Left lung (tissue), 14 donors: ENCODE measurements at places on chromosomes 12 and 14. TPM values are rescaled to one million over a fixed set of nuclear protein-coding genes. Genes with fewer than 3 reads are reported as not detected.

The TEX52 gene
- not detected for total RNA-seq

The FAR2 gene
- total RNA-seq: 9.6 TPM

The SCNN1A gene
- total RNA-seq: 196 TPM

The NR1H4 gene
- not detected for total RNA-seq

The NEK9 gene
- 77.7 TPM for total RNA-seq

The BBOF1 gene
- total RNA-seq: 2.2 TPM

The RAB15 gene
- total RNA-seq: 36.6 TPM

The SPX gene
- 0.44 TPM for total RNA-seq

The ADAM20 gene
- total RNA-seq: 0.38 TPM

The LALBA gene
- total RNA-seq: not detected

DNA sequence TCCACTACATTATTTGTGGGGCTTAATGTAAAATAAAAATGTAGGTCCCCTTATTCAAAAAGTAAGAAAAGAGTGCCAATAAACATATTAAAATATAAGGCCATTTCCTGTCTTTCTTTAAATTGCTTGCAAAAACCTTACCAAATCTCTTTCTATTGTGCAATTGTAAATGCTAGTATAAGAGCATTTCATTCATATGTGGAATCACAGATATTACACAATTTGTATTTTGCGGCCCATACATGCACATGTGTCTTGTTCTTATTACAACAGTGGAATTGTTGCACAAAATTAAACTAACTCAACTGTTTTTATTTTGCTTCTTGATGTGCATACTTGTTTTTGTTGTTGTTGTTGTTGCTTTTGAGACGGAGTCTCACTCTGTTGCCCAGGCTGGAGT, 20.1 kb upstream of the CRADD start:
- no peak overlapping the region for H3K4me3 ChIP-seq
- H3K27me3 ChIP-seq: no peaks in the 10 kb centered on the region
- DNase-seq: no peak
- H3K36me3 ChIP-seq: no peaks in the 10 kb centered on the region
- H3K27ac ChIP-seq: no peak overlapping the region

- H3K36me3 ChIP-seq: no peaks in the 10 kb centered on the region
- no peak overlapping the region for H3K4me3 ChIP-seq
- DNase-seq: no peak
- no peaks in the 10 kb centered on the region for H3K27me3 ChIP-seq
Observed at GRCh38 chr12:53867216-53868012, 71.2 kb upstream of the HOXC13 start.

DNA sequence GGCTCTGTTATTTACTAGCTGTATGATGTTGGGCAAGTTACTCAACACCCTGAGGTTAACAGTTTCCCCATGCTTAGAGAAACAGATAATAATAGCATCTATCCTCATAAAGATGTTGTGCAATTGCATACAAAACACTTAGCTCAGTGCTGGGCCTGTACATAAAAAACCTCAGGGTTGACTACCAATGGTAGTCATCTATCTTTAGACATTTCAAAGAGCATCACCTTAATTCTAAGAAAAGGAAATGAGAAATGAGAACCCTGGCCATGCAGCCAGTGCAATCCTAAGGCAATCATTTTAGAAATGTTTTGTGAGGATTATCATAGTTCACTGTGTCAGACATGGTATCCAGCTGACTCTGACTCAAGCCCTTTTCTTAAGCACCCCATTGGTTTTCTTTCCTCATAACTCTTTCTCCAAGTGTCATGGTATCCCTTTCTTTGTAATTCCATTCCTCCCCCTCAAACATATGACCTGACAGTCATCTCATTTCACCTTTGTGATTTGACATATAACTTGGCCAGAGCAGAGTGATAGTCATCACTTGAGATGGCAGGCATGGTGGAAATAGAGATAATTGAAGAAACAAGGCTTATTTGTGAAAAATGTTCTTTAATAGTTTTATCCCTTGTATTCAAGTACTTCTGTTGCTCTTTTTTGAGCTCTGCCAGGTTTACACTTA, 29.5 kb upstream of the OSBPL8 start:
- DNase-seq: no peak
- H3K27me3 ChIP-seq: no peaks in the 10 kb centered on the region
- peaks cover 34% of the 10 kb centered on the region for H3K4me1 ChIP-seq
- no peak overlapping the region for H3K4me3 ChIP-seq
- peak overlapping the region; percentile 68 for H3K27ac ChIP-seq

- H3K4me3 ChIP-seq: no peak overlapping the region
- H3K27me3 ChIP-seq: peaks cover 26% of the 10 kb centered on the region
- H3K27ac ChIP-seq: no peak overlapping the region
- H3K4me1 ChIP-seq: peaks cover 17% of the 10 kb centered on the region
- H3K36me3 ChIP-seq: no peaks in the 10 kb centered on the region
Observed at GRCh38 chr14:99681832-99682148, 2.3 kb upstream of the CYP46A1 start.

DNA sequence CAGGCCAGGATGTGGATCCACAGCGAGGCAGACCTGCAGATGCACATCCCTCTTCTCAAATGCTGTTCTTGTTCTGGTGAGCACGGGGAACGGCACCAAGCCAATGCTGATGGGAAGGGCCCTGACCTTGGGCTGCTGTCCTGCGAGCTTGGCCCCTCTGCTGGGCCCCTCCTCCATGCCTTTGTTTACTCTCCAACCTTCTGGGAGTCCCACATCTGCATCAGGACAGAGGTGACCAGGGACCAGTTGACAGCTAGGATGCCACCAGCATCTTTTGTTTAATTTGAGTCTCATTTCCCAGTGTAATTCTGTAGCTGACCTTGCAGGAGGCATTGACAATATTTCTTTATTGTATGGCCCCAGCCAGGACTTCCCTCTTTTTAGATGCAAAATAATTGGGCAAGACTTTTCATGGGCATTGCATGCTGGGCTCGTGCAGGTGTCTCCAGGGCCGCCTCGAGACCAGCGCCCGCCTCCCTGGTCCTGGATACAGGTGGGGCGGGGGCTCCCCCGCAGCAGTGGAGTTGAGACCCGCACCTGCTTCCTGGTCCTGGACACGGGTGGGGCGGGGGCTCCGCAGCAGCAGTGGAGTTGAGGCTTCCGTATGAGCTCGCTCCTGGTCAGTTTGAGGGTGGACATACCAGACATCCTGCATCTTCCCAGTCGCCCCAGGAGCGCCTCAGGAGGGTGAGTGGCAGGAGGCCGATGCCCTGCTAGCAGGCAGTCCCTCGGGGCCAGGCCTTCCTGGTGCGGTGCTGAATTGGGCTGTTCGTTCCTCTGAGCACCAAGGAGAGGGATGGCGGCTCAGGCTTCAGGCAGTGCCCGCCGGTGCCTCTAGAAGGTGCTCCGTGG, 11.4 kb downstream of the PACS2 start:
- peaks cover 6% of the 10 kb centered on the region for H3K4me1 ChIP-seq
- no peaks in the 10 kb centered on the region for H3K36me3 ChIP-seq
- no peaks in the 10 kb centered on the region for H3K27me3 ChIP-seq
- H3K27ac ChIP-seq: no peak overlapping the region
- H3K4me3 ChIP-seq: no peak overlapping the region

DNA sequence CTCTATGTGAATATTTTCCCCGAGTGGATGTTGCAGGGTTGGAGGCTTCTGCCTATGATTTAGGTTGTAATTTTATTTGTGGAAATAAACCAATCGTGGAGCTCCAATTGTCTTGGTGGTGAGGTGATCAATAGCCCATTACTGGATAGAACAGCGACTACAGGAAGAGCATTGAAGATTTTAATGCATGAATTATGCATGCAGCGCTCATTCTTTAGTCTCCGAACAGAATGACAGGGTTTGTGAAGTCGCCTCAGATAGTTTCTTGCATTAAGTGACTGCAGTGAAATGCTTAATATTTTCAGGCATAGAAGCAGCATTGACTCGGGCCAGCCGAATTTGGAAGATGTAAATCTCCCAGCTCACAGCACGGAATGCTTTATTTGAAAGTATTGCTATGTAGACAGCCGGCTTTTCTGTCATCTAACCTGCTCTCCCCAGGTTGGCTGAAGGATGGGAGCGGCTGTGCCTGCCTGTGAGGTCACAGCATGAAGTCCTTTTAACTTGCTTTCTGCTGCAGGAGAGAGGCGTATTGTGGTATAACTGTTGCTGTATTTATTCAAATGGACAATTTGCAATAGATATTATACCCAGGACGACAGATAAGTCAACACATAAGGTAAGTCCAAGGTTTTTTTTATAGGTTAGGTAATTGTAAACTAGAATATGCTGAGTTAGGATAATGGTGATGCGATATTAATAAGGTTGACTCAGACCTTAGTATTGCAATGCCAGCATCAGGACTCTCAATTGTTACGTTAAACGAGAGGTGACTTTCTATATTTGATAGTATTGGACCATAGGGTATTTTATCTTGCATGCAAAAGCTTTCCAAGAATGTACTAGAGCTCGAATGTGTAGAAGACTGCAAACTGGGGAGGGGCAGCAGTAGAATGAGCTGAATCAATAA, 135.7 kb downstream of the CNTN1 start:
- no peaks in the 10 kb centered on the region for H3K36me3 ChIP-seq
- no peak overlapping the region for H3K4me3 ChIP-seq
- H3K27me3 ChIP-seq: no peaks in the 10 kb centered on the region

DNA sequence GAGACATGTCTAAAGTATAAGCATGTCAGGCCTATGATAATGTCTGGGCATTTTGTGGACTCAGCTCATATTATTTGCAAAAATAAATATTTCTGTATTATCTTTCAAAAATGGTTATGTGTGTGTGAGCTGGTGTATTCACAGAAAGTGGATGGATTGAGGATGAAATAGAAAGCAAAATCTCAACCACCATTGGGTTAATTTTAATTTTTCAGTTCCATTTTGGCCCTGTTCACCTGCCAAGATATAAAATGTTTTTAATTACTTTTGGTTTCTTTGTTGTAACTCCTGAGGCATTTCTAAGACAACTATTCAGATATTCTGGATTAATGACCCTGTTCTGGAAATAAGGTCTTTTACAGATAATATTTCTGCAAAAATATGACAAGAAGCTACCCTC, 232.7 kb upstream of the PPFIA2 start:
- DNase-seq: no peak
- H3K27ac ChIP-seq: no peak overlapping the region
- no peaks in the 10 kb centered on the region for H3K36me3 ChIP-seq
- H3K4me1 ChIP-seq: no peaks in the 10 kb centered on the region
- H3K4me3 ChIP-seq: no peak overlapping the region

- no peak for DNase-seq
- no peaks in the 10 kb centered on the region for H3K27me3 ChIP-seq
- H3K27ac ChIP-seq: no peak overlapping the region
- H3K4me3 ChIP-seq: no peak overlapping the region
- peaks cover 11% of the 10 kb centered on the region for H3K4me1 ChIP-seq
Observed at GRCh38 chr12:19242581-19242980, 113.0 kb downstream of the PLEKHA5 start.

- no peak overlapping the region for H3K27ac ChIP-seq
- H3K4me3 ChIP-seq: no peak overlapping the region
- DNase-seq: no peak
- H3K27me3 ChIP-seq: peaks cover 19% of the 10 kb centered on the region
- peaks cover 4% of the 10 kb centered on the region for H3K4me1 ChIP-seq
Observed at GRCh38 chr12:56086096-56086495, 6.1 kb downstream of the ERBB3 start.

DNA sequence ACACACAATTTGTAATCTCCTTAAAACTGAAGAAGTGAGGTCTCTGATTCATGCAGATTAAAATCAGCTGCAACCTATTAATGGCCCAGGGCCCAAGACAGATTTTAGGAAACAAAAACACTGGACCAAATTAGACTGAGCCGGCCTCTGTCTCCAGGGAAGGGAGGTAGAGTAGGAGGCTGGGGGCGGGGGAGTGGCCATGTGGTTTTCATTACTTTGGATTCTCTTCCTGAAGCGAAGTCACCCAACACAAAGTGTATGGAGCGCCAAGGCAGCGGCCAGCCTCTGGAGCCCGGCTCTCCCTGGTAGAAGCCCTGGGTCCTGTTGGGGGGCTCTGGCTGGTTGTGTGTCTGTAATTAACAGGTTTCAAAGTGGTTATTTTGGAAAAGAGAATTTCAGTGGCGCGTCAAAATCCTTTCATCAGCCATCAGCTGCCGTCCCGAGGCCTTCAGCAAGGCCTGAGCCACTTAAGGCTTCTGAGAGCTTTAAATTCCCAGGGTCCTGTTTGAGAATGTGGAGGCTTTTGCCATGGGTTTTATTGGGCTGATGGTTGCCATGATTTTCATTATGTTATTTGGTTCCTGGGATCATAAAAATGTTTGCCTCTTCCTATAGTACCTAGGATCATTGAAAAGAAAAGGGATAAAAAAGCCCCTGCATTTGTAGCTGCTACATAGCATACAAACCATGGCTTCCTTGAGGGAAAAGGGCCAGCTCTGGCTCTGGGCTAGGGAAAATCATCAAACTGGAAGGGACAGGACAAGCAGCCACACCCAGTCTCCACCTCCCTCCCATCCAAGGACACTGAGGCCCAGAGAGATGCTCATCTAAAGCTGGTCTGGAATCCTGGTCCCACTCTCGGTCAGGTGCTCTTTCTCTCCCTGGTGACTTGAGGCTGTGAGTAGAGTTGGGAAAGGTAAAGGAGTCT, 282.4 kb downstream of the ZFP36L1 start:
- H3K4me1 ChIP-seq: peaks cover 15% of the 10 kb centered on the region
- no peaks in the 10 kb centered on the region for H3K27me3 ChIP-seq
- no peaks in the 10 kb centered on the region for H3K36me3 ChIP-seq
- no peak overlapping the region for H3K4me3 ChIP-seq
- DNase-seq: no peak

- no peak overlapping the region for H3K4me3 ChIP-seq
- no peak overlapping the region for H3K27ac ChIP-seq
- H3K4me1 ChIP-seq: no peaks in the 10 kb centered on the region
- no peaks in the 10 kb centered on the region for H3K27me3 ChIP-seq
Observed at GRCh38 chr12:69698054-69698453, 1.0 kb downstream of the BEST3 start.

DNA sequence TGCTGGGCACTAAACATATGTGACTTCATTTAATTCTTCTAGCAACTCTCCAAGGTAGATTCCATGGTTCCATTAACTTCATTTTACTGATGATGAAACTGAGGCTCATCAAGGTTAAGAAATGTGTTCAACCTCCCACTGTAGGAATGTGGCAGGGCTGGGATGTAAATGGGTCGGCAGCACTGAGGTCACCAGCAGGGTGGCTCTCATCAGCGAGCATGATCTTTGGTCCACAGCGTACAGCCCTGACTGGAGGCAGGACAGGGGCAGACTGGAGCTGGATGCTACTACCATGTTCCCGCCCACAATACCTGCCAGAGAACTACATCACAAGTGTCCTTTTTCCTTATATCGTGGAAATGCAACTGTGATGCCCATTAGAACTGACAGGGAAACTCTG, 4.6 kb downstream of the APPL2 start:
- H3K27ac ChIP-seq: no peak overlapping the region
- peaks cover 23% of the 10 kb centered on the region for H3K36me3 ChIP-seq
- peaks cover 19% of the 10 kb centered on the region for H3K4me1 ChIP-seq
- no peak for DNase-seq
